Omental fat pad (tissue), 4 donors: ENCODE measurements at places on chromosomes 1 and 21. TPM values are rescaled to one million over a fixed set of nuclear protein-coding genes. Genes with fewer than 3 reads are reported as not detected.

Gene DUSP10
- total RNA-seq = 3.1 TPM

Gene ECE1
- total RNA-seq = 87.2 TPM

Gene TMCO4
- total RNA-seq = 21.1 TPM

Gene CHRM3
- 0.75 TPM for total RNA-seq

Gene SLC35F3
- 0.09 TPM for total RNA-seq

Gene PITHD1
- total RNA-seq = 58.8 TPM

Gene GSTM1
- total RNA-seq = not detected

Gene FLG2
- not detected for total RNA-seq

Gene ASCL5
- not detected for total RNA-seq

Gene CD1D
- total RNA-seq = 0.84 TPM

Gene KRTAP11-1
- total RNA-seq = not detected

Gene ATP1A2
- total RNA-seq = 84.5 TPM

Gene TESK2
- 1.4 TPM for total RNA-seq

Gene TEX38
- not detected for total RNA-seq

Gene FMOD
- 65.0 TPM for total RNA-seq

Gene CRYAA
- total RNA-seq = not detected

Gene FAAH
- 28.9 TPM for total RNA-seq

Gene LRRC7
- 0.32 TPM for total RNA-seq

Gene TMPRSS3
- 6.5 TPM for total RNA-seq

Gene TBX15
- total RNA-seq = 4.1 TPM

Gene MYOM3
- total RNA-seq = 0.79 TPM

Gene SH2D1B
- total RNA-seq = 0.12 TPM

Gene KCNA2
- 3.6 TPM for total RNA-seq

Gene LRRC3
- 4.4 TPM for total RNA-seq

Gene SHISA4
- 11.8 TPM for total RNA-seq

Gene C1QA
- 435 TPM for total RNA-seq

Gene CYB5RL
- total RNA-seq = 7.1 TPM

Gene KCNJ6
- not detected for total RNA-seq

Gene SLC2A1
- total RNA-seq = 71.5 TPM

Gene OLFML3
- 61.1 TPM for total RNA-seq

Gene GRHL3
- total RNA-seq = 0.44 TPM

Gene ADAMTS5
- 91.4 TPM for total RNA-seq

Gene PTPN14
- total RNA-seq = 35.2 TPM

Gene PSEN2
- total RNA-seq = 31.4 TPM

Gene LCA5L
- 5.5 TPM for total RNA-seq

Gene NUF2
- total RNA-seq = not detected

Gene PKLR
- total RNA-seq = not detected

Gene BRDT
- total RNA-seq = not detected

Gene TTLL7
- 9.1 TPM for total RNA-seq

Gene IQGAP3
- 4.2 TPM for total RNA-seq

Gene IVL
- not detected for total RNA-seq

Gene ANKRD45
- not detected for total RNA-seq

Gene CLDN17
- total RNA-seq = not detected

Gene DNMT3L
- total RNA-seq = not detected

Gene CR1
- total RNA-seq = 23.0 TPM

Gene TARBP1
- total RNA-seq = 26.0 TPM
